ENCODE measurements at places on chromosomes 2 and 18.

GRCh38 chr2:188620916-188621315 is 329.2 kb downstream of the GULP1 start:
- no peak for DNase-seq

DNA sequence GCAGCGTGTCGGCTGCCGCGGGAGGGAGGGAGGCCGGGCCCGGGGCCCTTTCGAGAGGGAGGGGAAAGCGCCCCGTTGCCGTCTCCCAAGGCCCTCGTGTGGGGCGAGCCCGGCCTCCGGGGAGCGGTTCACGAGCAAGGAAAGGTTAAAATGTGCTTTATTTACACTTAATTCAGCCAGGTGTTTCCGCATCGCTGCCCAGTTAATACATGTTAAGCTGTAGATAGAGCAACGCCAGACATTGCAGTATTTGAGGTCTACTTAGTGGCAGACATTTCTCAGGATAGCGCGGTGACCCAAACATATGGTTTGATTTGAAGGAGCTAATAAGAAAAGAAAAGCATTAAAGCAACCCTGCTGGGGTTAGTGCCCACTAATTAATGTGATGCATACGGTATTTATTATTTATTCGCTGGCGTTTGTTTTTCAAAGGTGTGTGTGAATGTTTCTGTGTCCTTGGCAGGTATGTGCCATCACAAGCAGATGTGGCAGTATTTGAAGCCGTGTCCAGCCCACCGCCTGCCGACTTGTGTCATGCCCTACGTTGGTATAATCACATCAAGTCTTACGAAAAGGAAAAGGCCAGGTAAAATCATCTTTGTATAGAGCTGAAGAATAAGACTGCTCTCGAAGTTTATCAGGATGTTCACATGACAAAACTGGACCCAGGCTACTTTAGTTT is 571 bp downstream of the EEF1B2 start:
- DNase-seq, result no peak

DNA sequence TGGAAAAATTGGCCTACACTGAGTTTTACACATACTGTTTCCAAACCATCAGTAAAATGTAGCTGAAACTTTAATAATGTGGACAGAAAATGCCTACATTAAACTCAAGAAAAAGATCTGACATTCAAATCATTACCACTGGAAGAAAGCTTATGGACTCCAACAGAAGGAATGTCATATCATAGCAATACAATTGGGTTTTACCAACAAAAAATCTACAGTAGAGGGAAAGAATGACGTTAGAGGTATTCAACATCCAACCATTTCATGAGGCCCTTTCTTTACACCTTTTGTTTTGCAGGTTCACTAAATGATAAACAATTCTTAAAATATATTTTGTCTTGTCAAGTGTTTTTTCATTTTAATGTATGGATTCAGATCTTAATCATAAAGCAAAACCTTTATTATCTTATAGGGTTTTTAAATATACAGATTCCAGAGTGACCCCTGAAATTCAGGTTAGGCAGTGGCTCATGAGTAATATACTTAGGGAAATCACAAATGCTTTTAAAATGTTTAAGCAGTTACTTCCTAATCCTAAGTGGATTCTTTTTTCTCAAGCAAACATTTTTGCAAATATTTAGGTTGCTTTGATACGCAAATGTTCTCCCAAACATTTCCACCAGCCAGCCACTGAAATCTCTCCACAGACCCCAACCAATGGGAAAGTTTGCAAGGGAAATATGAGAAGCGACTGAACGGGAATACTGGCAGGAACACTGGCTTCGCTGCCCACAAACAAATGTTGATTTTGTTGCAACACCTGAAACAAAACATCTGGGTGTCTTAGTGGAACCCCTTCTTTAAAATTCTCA is 168.7 kb downstream of the TCF4 start:
- no peak for DNase-seq

- DNase-seq, result no peak
Measured at GRCh38 chr2:241812730-241813643, 4.0 kb downstream of the NEU4 start.

GRCh38 chr18:23137097-23137635 is 1.9 kb downstream of the CABLES1 start:
- DNase-seq, result no peak

- DNase-seq, result no peak
Measured at GRCh38 chr2:33221046-33221784, 255.2 kb upstream of the RASGRP3 start.

GRCh38 chr2:34912084-34912483 is 1313.0 kb upstream of the FAM98A start:
- DNase-seq, result no peak

DNA sequence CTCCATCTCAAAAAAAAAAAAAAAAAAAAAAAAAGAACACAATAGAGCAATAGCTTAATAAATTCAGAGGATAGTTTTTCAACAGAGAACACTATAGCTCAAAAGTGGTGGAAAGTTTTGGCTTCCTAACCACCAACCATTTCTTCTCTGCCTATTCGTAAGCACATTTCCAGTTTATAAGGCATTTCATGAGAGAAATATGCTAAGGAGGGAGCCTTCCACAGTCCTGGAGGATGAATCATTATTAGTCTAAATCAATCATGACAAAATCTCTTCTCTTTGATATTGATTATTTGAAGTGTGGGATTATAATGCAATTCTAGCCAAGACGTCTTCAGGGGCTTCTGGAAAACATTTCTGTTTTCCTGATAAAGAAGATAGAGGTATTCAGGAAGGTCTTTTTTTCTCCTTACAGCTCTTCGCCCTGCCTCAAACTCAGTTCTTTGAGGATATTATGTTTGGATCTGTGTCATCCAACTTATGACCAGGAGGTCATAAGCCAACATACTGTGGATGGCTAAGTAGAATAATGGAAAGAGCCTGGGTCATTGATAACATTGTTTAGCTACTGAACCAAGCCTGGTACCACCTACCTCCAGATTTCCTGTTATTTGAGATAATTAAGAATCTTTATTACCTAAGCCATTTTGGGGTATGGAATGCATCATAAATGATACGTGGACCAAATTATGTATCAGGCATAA is 207.3 kb downstream of the TRIB2 start:
- no peak for DNase-seq

GRCh38 chr2:188852772-188853171 is 121.4 kb upstream of the COL3A1 start:
- DNase-seq, result no peak

GRCh38 chr18:52150050-52150449 is 189.9 kb upstream of the DCC start:
- DNase-seq, result no peak

DNA sequence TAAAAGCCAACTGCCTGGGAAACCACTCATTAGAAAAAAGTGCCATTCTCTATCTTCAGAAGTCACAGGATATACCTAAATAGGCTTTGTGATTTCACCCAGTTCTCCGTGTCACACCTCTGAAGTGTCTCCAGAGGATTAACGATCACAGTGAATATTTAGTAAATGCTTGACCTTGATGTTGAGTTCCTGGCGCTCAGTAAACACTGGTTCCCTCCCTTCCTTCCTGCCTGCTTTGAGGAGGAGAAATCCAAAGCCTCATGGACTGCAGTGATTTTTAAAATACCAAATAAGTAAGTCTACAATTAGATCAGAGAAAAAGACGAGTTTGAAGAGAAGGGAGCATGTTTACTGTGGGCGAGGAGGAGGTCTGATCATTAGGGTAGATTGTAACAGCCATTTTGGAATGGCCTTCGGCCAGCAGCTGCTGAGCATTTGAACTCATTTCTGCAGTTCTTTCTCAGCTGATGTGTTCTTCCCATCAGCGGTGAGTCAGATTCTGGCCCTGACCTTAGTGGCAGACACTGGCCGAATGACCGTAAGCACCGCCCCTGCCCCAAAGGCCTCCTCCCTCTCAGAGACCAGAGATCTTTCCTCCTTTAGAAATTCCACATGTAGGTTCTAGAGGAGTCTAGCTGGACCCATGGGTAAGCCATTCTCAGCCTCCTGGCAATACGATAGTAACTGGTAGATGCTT is 62.1 kb upstream of the SLC16A14 start:
- no peak for DNase-seq

DNA sequence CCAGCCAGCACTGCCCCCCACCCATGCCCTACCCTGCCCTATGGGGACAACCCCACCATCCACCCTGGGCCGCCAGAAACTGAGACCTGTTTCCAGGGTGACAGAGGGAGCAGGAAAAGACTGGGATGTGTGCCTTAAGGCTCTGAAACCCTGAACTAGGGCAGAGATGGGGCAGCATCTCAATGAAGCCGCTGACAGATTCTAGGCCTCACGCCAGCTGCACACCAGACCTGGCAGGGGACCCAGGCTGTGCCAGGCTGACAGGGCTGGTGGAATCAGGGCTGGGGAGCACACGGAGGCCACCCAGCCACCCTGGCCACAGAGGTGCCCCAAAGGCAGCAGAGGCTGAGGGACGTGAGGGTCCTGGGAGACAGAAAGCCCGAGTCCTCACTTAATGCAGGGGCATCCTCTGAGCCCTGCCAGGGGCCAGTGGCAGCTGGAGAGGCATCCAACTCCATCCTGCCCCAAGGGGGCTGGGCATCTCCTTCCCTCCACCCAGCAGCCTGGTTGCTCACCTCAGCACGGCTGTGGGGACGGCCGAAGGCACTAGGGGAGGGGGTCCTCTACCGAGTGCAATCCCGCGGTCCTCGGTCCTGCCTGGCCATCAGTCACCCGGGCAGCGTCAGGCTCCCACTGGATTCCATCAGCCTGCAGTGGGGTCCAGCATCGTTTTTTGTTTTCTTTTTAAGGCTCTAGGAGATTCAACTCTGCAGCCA is 169.2 kb downstream of the ZFP36L2 start:
- DNase-seq, result peak; percentile 22

- no peak for DNase-seq
Measured at GRCh38 chr18:49249521-49249920, 210.9 kb downstream of the DYM start.

DNA sequence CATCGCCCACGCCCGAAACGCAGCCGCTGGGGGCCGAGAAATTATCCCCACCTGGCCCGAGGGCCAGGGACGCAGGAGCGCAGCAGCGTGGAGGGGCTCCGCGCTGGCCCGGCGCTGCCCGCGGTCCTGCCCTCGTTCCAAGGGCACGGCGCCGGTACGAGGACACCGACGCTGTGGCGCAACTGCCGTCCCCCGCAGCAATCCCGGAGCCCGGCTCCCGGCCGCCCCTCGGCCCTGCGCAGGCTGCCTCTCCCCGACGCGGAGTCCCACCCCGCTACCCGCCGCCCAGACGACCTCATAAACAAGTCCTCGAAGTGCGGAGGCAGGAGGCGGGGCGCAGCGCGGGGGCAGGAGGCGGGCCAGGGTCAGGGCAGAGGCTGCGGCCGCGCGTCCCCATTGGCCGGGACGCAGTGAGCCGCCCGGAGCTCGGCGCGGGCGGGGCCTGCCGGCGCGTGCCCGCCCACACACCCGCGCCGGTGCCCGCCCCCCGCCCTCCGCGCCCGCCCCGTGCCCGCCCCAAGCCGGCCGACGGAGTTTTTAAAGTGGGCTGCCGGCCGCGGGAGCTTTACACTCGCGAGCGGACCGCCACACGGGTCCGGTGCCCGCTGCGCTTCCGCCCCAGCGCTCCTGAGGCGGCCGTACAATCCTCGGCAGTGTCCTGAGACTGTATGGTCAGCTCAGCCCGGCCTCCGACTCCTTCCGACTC is at the start of gene EPAS1:
Gene EPAS1, plus strand, starts transcription at position 568 of the 706 bp plus-strand sequence. CDS start 505 bp downstream, outside the sequence.
- no peak for DNase-seq

DNA sequence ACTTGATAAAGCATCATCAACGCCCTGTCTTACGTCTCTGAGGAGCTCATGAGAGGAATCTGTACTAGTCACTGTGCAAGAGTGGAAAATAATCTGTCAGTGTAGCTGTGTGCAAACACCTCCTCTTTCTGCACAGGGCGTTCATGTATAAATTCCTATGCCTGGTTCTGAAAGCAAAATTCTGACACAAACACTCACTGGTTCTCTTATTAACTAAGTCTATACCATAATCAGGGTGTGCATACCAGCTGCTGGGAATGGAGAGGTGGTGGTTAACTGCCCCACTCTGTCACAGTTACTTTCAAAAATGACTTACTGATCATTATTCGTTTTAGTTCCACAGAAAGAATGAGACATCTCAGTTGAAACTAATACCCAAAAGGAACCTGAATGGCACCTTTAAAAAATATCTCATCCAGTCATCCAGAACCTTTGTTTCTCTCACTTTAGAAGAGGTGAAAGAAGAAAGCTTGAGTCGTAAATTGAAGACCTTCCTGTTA is 35.7 kb downstream of the STK39 start:
- DNase-seq, result no peak

GRCh38 chr18:34122724-34123334 is 101.9 kb downstream of the NOL4 start:
- peak; percentile 60 for DNase-seq

DNA sequence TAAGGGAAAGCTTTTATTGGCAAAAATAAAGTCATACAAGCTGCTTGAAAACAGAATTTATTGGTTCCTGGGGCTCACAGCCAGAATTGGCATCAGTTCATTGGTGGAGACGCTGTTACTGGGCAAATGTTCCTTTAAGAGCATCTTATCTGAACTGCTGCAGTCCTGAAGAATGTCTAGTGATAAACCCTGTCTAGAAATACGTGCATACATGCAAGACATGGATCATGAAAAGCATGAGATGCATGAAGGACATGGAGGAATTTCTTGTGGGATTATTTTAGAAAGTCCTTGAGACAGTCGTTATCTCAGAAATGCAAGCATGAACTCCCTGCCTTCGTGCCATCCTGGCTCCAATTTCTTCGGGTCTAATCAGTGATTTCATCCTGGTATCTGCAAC is 32.5 kb upstream of the FHOD3 start:
- DNase-seq, result no peak

DNA sequence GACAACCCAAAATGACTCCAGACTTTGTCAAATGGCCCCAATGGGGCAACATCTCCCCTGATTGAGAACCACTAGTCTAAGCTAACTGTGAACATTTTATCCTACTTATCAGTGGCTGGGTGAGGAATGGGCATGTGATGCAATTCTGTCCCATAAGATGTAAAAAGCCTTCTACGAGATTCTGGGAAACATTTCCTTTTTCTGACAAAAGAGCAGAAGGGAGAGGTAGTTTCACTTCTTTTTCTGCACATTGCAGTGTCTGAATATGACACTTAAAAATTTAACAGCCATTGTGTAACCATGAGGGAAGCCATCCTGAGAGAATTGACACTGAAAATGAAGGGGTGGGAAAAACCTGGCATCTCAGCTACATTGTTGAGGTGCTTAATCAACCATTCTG is 17.3 kb upstream of the MARCHF4 start:
- no peak for DNase-seq

GRCh38 chr18:56383349-56383748 is 255.0 kb downstream of the TXNL1 start:
- no peak for DNase-seq

- no peak for DNase-seq
Measured at GRCh38 chr18:57585421-57585820, 1.1 kb downstream of the FECH start.

DNA sequence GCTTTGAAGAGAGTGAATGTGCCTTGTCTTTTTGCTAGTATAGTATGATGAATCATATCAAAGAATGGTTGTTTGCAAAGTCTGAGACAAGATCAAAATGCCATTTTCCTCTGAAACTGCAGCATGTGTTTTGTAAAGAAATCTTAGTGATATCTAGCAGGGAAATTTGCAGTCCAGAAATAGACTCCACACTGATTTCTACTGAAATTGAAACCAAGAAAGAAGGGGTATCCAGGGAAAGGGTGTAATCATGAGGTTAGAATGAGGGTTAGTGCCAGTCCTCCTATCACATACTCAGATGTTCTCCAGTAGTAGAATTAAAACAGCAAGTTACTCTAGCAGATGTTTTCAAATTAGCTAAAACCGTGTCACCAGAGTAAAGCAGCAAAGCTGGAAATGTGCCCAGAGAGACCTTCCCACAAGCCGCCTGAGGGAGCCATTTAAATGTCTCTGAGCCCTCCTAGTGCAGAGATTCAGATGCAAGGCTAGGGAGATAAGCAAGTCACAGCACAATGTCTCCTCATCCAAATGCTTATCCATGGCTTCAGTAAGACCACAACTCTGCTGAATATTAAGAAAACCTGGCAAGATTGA is 4.9 kb downstream of the DLGAP1 start:
- no peak for DNase-seq

All from NCI-H2081 treated with DMSO at 0.1 percent for 48 hours (cell line).